Cardiac septum (tissue), 1 donor: ENCODE measurements at places on chromosomes 5 and 9. TPM values are rescaled to one million over a fixed set of nuclear protein-coding genes. Genes with fewer than 3 reads are reported as not detected.
A peak's percentile ranks its signal among the peaks of the same experiment; 100 is the strongest.

MARCOL gene
- total RNA-seq: not detected

ACOT12 gene
- not detected for total RNA-seq

C5orf46 gene
- 13.0 TPM for total RNA-seq

ECSCR gene
- total RNA-seq: 20.1 TPM

SYK gene
- 4.7 TPM for total RNA-seq

ARHGEF28 gene
- total RNA-seq: 1.8 TPM

MACIR gene
- total RNA-seq: 3.4 TPM

PDCD1LG2 gene
- total RNA-seq: 0.48 TPM

SHISAL2B gene
- total RNA-seq: not detected

SH3TC2 gene
- total RNA-seq: 2.5 TPM

CATSPER3 gene
- 0.54 TPM for total RNA-seq

MSH3 gene
- total RNA-seq: 9.4 TPM

DNA sequence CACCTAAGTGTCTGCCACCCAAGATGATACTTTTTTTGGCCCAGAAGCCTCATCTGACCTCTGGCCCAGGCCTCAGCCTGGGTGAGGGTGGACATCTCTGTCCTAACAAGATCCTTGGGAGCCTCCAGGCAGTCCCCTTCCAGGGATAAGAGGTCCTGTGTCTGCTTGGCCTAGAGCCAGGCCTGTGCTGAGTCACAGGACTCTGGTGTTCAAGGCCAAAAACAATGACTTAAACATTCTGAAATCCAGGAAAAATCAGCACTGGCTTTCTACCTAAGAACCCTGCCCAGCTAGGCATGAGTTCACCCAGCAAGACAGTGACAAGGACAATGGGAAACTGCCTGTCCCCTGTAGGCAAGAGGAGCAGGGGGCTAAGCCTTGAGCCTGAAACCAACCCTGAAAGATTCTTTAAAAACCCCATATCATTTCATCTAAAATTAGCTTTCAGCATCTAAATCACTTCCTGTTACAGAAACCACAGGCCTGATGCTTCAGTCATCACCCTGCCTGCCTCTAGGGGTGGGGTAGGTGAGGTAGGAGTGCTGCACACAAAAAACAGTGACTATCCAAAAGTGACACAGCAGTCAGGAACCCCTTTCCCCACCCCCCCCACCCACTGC lies 29.9 kb downstream of the CSF2 start:
- DNase-seq: peak; percentile 86

DNA sequence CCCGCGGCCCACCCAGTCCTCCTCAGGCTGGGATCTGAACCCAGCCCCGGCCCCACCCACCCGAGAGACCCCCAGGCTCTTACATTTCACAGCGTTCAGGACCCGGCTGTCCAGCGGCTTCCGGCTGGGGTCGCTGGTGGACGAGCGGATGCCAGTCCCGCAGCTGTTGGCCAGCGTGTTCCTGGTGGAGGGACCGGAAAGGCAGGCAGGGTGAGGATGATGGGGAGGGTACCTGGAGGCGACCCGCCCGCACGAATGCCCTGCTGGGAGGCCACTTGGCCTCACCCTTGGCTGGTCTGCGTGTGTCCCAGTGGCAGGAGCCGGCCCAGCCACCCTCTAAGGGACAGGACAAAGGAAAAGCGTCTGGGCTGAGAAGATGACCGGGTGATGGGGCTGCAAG lies 51.9 kb upstream of the UBAC1 start:
- DNase-seq: no peak

GRCh38 chr5:108409786-108410185 lies 27.9 kb upstream of the FBXL17 start:
- DNase-seq: no peak

- DNase-seq: no peak
These were observed 153.6 kb downstream of the NR3C1 start for GRCh38 chr5:143249851-143250250.

- DNase-seq: peak; percentile 53
These were observed 8.5 kb downstream of the AMBP start for GRCh38 chr9:114069476-114070187.

DNA sequence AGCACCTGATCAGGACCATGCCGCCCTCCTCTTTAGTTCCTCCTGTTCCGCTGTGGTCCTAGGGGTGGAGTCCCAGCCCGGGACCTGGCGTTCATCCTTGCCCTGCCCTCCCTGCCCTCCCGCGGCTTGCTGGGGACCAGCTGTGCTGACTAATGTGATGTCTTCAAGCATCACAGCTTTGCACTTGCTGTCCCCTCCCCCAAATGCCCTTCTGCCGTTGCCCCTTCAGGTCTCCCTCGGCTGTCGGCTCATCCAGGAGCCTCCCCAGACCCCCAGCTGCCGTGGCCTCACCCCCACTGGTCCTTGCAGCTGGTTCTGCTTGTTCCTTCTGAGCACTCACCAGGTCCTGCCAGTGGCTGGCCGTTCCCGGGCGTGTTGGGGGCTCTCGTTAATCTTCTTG lies 19.9 kb downstream of the RXRA start:
- DNase-seq: no peak

- no peak for DNase-seq
These were observed 22.5 kb downstream of the ZNF462 start for GRCh38 chr9:106885451-106885850.

GRCh38 chr9:138069731-138070456 lies 192.3 kb downstream of the CACNA1B start:
- DNase-seq: peak; percentile 47

GRCh38 chr9:136083558-136084062 lies 11.5 kb downstream of the NACC2 start:
- no peak for DNase-seq

DNA sequence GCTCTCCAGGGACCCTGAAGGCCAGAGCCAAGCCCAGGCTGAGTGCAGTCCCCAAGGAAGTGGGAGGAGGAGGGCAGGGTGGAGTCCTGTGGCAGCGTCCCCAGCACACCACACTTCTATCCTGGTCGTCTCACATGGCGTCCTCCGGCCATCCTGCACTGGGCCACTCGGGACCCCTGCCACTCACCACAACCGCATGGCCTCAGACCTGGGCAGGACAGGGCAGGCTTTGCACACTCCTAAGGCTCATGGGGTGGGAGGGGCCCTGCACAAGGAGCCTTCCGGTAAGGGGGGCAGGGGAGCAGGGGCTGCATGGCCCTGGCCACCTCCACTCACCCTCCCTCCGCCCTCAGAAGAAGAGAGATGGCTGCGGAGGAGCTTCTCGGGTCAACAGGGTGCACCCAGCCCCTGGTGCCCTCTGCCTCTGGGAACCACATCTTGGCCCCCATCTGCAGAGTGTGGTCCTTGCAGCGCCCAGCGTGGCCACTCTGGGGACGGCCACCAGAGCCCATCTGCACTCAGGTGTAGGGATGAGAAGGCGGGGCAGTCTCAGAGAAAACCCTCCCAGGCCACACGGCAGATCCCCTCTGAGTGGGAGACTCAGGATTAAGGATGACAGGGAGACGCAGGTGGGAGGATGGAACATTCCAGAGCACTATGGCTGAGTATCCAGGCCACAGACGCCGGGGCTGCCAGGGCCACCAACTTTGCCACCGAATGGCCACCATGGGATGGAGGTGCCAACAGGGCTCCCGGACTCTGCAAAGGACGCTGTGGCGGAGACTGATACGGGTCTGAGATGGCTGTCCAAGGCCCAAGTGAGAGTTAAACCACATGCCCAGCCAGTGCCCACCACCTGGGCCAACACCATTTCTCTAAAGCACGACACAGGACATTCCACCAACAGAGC lies 7.6 kb downstream of the TPPP start:
- peak; percentile 71 for DNase-seq

- no peak for DNase-seq
These were observed 44.3 kb upstream of the TESK1 start for GRCh38 chr9:35560625-35561337.

DNA sequence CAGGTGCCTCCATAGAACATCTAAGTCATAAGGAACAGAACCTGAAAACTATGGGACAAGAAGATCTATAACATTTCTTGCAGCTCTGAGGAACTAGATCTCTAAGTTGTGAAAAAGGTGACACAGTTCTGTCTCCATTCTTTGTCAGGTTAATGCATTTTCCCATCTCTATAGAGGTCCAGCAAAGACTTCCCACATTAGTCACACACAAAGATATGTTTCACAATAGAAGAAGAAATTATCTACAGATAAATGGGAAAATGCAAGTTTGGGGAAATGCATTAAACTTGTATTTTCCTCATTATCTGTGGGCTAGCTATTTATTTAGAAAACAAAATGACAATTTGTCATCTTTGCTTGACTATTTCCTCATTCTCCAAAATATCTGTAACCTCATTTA lies 458.6 kb upstream of the PAPPA start:
- DNase-seq: no peak

DNA sequence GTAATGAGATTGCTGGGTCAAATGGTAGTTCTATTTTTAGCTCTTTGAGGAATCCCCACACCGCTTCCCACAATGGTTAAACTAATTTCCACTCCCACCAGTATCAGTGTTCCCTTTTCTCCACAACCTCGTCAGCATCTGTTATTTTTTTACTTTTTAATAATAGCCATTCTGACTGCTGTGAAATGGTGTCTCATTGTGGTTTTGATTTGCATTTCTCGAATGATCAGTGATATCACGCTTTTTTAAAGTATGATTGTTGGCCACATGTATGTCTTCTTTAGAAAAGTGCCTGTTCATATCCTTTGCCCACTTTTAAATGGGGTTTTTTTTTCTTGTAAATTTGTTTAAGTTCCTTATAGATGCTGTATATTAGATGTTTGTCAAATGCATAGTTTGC lies 73.5 kb downstream of the MTAP start:
- DNase-seq: no peak

DNA sequence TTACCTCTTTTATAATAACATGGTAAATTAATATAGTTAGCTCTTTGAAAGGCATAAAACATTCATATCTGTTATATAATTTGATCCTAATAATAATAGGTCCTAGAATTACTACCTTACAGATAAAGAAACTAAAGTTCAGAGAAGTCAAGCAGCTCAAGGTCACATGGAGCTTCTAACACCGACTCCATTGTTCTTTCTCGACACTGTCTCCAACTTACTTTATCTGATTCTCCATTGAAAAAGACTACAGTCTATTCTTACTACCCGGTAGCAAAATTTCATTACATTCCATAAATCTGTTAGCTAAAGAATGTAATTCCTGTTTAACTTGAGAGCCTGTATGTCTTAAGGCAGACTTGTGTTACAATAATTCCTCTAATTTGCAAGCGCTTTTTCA lies 96.3 kb upstream of the TMEM161B start:
- DNase-seq: no peak

GRCh38 chr5:71817891-71818290 lies 98.8 kb downstream of the CARTPT start:
- DNase-seq: no peak

- no peak for DNase-seq
These were observed 135.0 kb upstream of the SMIM23 start for GRCh38 chr5:171650597-171650996.

- peak; percentile 64 for DNase-seq
These were observed 71.6 kb upstream of the UNC5A start for GRCh38 chr5:176738637-176739250.

GRCh38 chr5:133423618-133424282 lies 188.6 kb downstream of the FSTL4 start:
- peak; percentile 87 for DNase-seq

DNA sequence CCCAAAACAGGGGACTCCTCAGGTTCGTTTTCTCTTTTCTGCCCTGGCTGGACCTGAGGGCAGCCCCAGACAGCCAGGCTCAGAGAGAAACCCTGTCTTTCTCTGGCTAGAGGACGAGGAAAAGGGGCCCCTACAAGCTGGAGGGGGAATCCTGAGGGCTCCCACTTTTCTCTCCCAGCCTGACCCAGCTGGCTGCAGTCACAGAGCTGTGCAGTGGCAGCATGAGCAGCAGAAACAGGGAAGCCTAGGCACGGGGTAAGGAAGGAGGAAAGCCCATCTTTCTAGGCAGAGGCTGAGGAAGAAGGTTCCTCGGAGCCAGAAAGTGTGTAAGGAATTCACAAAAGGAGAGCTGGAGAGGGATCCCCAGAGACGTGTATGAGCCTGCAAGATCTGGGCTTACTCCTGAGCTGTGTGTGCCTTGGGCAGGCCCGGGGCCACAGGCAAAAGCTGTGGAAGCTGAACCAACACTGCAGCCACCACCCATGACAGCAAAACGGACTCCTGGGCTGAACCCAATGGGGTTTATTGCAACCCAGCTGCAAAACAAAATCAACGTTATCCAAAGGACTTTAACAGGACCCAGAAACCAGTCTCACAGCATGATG lies 16.2 kb downstream of the CAMSAP1 start:
- DNase-seq: no peak

GRCh38 chr5:58366461-58366860 lies 93.4 kb downstream of the PLK2 start:
- no peak for DNase-seq

- DNase-seq: peak; percentile 64
These were observed 49.0 kb upstream of the SUSD3 start for GRCh38 chr9:93009337-93010015.

DNA sequence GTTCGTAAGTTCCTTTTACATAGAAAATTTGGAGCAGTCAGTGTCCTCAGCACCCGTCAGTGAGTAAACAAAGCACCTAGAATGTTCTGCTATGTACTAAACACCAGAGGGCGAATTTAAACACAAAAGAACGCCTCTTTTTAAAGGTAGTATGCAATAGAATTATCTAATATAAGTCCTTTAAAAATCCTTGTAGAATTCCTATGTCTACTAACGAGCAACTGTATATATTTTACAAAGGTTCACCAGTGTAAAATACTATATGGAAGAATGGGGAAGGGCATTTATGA lies 499 bp upstream of the TMEM232 start:
- DNase-seq: no peak

DNA sequence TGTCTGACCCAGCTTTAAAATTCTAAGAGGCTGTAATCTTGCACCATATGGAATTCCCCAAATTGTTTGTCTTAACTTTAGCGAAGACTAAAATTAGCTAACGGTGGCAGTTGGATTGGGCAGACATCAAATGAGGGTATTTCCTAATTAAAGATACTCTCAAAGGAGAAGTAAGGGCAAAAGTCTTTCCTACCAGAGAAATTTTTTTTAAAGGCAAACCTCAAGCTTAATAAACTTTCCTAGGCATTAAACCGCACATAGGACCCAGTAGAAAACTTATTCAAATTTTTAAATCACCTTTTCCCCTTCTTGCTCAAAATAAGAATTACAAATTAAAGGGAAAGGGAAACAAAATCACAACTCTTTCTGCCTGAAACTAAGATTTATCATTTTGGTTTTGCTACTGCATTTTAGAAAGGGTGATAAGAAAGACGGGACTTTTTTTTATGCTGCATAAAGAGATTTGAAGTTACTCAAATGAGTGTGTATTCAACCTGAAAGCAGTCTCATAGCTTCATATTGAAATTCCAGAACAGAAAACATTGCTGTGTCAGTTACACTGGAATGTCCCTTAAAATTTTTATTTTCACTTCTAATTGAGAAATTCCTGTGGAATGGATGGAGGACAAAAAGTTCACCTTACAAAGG lies 189.1 kb upstream of the PTGER4 start:
- no peak for DNase-seq

GRCh38 chr5:172544371-172545095 lies 90.2 kb upstream of the SH3PXD2B start:
- no peak for DNase-seq

- DNase-seq: no peak
These were observed 15.0 kb downstream of the ZSWIM6 start for GRCh38 chr5:61347080-61347479.
